ENCODE measurements at places on chromosomes 7 and 10. TPM values are rescaled to one million over a fixed set of nuclear protein-coding genes. Genes with fewer than 3 reads are reported as not detected.

DNA sequence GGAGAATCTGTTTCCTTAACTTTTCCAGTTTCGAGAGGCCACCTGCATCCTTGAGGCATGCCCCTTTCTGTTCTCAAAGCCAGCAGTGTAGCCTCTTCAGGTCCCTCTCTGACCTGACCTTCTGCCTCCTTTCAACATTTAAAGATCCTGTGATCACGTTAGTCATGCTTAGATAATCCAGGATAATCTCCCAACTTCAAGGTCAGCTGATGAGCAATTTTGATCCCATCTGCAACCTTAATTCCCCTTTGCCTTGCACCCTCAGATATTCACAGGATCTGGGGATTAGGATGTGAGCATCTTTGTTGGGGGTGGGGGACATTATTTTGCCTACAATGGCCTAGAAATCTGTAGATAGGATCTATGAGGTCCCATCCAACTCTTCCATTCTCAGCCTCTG is 8.0 kb downstream of the HKDC1 start:
- no peaks in the 10 kb centered on the region for H3K27me3 ChIP-seq
- DNase-seq, result no peak
- H3K4me1 ChIP-seq, result peaks cover 57% of the 10 kb centered on the region
- no peaks in the 10 kb centered on the region for H3K36me3 ChIP-seq

- no peak overlapping the region for H3K27ac ChIP-seq
- DNase-seq, result no peak
- peaks cover 16% of the 10 kb centered on the region for H3K4me1 ChIP-seq
- H3K4me3 ChIP-seq, result no peak overlapping the region
- H3K36me3 ChIP-seq, result no peaks in the 10 kb centered on the region
Measured at GRCh38 chr10:30352377-30352776, 3.3 kb upstream of the MTPAP start.

- no peak for DNase-seq
- H3K4me1 ChIP-seq, result peaks cover 57% of the 10 kb centered on the region
- H3K36me3 ChIP-seq, result peaks cover 23% of the 10 kb centered on the region
- no peaks in the 10 kb centered on the region for H3K27me3 ChIP-seq
- H3K27ac ChIP-seq, result no peak overlapping the region
Measured at GRCh38 chr7:23523486-23524075, 8.2 kb downstream of the TRA2A start.

GRCh38 chr7:45977256-45977780 is 56.2 kb upstream of the IGFBP3 start:
- no peaks in the 10 kb centered on the region for H3K36me3 ChIP-seq
- H3K27ac ChIP-seq, result no peak overlapping the region
- DNase-seq, result no peak
- H3K4me1 ChIP-seq, result no peaks in the 10 kb centered on the region

- no peaks in the 10 kb centered on the region for H3K4me1 ChIP-seq
- no peak overlapping the region for H3K4me3 ChIP-seq
- DNase-seq, result no peak
- H3K27ac ChIP-seq, result no peak overlapping the region
- peaks cover 10% of the 10 kb centered on the region for H3K27me3 ChIP-seq
- H3K36me3 ChIP-seq, result no peaks in the 10 kb centered on the region
Measured at GRCh38 chr10:104640339-104641186, 527 bp upstream of the SORCS3 start.

- no peaks in the 10 kb centered on the region for H3K4me1 ChIP-seq
- no peaks in the 10 kb centered on the region for H3K36me3 ChIP-seq
- no peak overlapping the region for H3K4me3 ChIP-seq
- DNase-seq, result no peak
Measured at GRCh38 chr10:5618042-5618441, 48.4 kb downstream of the ASB13 start.

DNA sequence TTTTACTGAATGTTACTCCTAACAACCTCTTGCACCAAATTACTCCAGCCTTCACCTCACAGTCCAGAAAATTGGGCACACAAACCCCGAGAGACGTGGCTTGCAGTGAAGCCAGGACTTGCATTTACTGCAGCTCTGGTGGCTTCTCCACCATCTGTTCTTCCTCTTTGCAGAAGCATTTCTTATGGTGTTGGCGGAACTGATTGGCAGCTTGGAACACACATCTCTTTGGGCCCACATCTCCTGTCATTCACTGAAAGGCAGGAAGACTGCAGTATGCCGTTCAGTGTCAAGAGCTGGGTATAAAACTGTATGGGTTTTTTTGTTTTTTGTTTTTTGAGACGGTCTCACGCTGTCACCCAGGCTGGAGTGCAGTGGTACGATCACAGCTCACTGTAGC is 38.3 kb upstream of the PRKAR1B start:
- no peak overlapping the region for H3K4me3 ChIP-seq
- no peaks in the 10 kb centered on the region for H3K4me1 ChIP-seq
- H3K27me3 ChIP-seq, result no peaks in the 10 kb centered on the region
- H3K27ac ChIP-seq, result no peak overlapping the region
- peak; percentile 21 for DNase-seq

DNA sequence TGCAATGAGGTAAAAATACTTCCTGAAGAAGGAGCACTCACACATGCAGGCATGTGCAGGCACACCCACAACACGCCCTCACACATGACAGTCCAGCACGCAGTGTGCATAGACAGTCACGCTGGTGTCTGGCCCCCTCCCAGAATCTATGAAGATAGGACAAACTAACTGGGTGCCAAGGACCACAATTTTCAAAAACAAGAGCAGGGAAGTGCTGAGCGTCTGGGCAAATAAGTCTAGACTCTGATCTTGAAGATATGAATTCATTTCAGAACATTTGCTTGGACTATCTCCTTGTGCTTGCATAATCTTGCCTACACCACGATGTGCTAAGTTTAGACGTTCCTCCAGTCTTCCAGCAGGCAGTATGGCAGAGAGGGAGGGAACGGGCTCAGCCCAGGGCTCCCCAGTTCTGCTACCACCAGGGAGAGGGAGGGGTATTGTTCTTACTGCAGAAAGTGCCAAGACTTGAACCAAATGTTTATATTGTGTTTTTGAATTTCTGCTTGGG is 276.5 kb upstream of the KLF6 start:
- H3K27ac ChIP-seq, result no peak overlapping the region
- no peaks in the 10 kb centered on the region for H3K36me3 ChIP-seq
- H3K4me1 ChIP-seq, result peaks cover 22% of the 10 kb centered on the region
- H3K27me3 ChIP-seq, result no peaks in the 10 kb centered on the region
- DNase-seq, result no peak

DNA sequence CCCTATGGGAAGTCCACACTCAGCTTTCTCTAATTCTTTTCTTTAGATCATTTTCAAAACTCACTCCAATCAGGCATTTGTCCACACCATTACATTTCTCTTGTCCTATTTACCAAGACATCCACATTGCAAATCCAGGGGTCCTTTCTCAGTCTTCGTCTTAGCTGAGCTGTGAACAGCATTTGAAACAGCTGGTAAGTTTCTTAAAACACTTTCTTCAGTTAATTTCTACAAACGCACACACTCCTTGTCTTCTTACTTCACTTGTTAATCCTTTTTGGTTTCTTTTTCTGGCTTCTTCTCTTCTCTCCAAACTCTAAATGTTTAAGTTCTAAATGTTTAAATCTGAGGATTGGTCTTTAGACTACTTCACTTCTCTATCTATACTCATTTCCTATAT is 769.3 kb downstream of the PHTF2 start:
- no peaks in the 10 kb centered on the region for H3K4me1 ChIP-seq
- no peak for DNase-seq
- H3K27ac ChIP-seq, result no peak overlapping the region
- no peaks in the 10 kb centered on the region for H3K36me3 ChIP-seq
- H3K27me3 ChIP-seq, result no peaks in the 10 kb centered on the region

- H3K27ac ChIP-seq, result no peak overlapping the region
- DNase-seq, result no peak
- peaks cover 4% of the 10 kb centered on the region for H3K36me3 ChIP-seq
- no peaks in the 10 kb centered on the region for H3K27me3 ChIP-seq
Measured at GRCh38 chr7:99428972-99429566, 9.5 kb downstream of the PTCD1 start.

DNA sequence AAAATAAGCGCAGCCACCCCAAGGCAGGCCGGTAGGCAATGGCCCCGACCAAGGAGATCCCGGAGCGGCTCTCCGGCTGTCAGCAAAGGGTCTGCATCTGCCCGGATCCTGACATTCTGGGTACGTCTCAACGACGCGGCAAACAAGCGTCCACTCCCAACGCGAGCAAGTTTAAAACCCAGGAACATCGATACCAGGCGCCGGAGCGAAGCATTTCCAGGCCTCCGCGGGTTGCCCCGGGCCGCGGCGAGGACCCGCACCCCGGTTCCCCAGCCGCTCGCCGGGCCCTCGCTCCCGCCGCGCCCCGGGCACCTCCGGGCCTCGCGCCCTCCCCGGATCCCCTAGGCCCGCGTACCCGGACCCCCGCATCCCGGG is 453 bp downstream of the URGCP start:
- no peaks in the 10 kb centered on the region for H3K36me3 ChIP-seq
- DNase-seq, result no peak
- peaks cover 20% of the 10 kb centered on the region for H3K4me1 ChIP-seq
- peak overlapping the region; percentile 58 for H3K4me3 ChIP-seq

GNAT3 gene
- total RNA-seq, result not detected

AZGP1 gene
- total RNA-seq, result not detected

INHBA gene
- total RNA-seq, result not detected

GDF2 gene
- not detected for total RNA-seq

RASSF4 gene
- 2.8 TPM for total RNA-seq

PLAC9 gene
- not detected for total RNA-seq

POLL gene
- total RNA-seq, result 30.9 TPM

AEBP1 gene
- total RNA-seq, result 8.4 TPM
